B cell (primary cell): ENCODE measurements at places on chromosomes 5 and 9. TPM values are rescaled to one million over a fixed set of nuclear protein-coding genes. Genes with fewer than 3 reads are reported as not detected.

- no peak overlapping the region for H3K4me3 ChIP-seq
- no peak overlapping the region for H3K27ac ChIP-seq
- no peaks in the 10 kb centered on the region for H3K36me3 ChIP-seq
- H3K4me1 ChIP-seq: no peaks in the 10 kb centered on the region
- no peak for DNase-seq
- H3K27me3 ChIP-seq: no peaks in the 10 kb centered on the region
Measured at GRCh38 chr9:116096046-116096445, 57.5 kb upstream of the PAPPA start.

Gene MCCC2
- polyA plus RNA-seq: 25.7 and 31.7 TPM in 2 replicates

DNA sequence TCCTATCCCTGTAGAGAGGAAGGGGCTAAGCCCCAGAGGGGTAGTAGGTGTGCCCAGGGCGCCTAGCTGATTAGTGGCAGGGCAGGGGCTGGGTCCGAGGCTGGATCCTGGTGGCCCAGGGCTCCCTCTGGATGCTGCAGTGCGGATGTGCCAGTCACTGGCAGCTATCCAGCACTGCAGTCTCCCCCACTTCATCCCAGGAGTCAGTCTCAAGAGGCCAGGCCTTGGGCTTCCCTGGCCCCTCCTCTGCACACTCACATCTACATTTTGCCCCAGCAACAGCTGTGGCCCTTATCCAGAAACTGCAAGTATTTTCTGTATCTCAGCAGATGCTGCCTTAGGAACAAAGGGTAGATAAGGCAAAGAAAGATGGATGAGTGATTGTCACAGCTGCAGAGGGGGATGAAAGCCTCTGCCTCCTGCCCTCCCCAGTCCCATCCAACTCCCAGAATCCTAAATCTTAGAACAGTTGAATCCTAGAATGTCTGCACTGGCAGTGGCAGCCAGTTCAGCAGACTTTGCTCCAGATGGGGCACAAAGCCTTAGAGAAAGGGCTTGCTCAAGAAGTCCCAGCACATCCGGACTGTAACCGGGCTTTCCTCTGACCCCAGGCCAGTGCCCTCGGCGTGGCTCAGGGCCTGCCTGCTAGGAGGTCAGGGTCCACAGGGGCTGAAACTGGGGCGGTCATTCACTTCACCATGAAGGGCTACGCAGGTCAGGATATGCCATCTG, 1.6 kb downstream of the ANXA6 start:
- H3K4me3 ChIP-seq: peak overlapping the region; percentile 87
- peaks cover 90% of the 10 kb centered on the region for H3K4me1 ChIP-seq
- peaks cover 34% of the 10 kb centered on the region for H3K36me3 ChIP-seq
- DNase-seq: peak; percentile 57
- H3K27me3 ChIP-seq: no peaks in the 10 kb centered on the region

Gene KCNV2
- not detected in 2 replicates for polyA plus RNA-seq
